Spleen (tissue), 13 donors: ENCODE measurements at places on chromosomes 3 and 15. TPM values are rescaled to one million over a fixed set of nuclear protein-coding genes. Genes with fewer than 3 reads are reported as not detected.

CFAP91 gene
- 58.0 TPM for total RNA-seq

TF gene
- 4.4 TPM for total RNA-seq

PDZRN3 gene
- total RNA-seq, result 2.0 TPM

C15orf62 gene
- total RNA-seq, result not detected

ALDH1A3 gene
- total RNA-seq, result 6.4 TPM

ENTPD3 gene
- total RNA-seq, result 1.7 TPM

ADIPOQ gene
- total RNA-seq, result not detected

LSMEM2 gene
- not detected for total RNA-seq

GRCh38 chr15:39459548-39459947, 121.3 kb upstream of the THBS1 start:
- no peak overlapping the region for H3K4me3 ChIP-seq
- no peaks in the 10 kb centered on the region for H3K36me3 ChIP-seq
- no peak overlapping the region for H3K27ac ChIP-seq
- no peaks in the 10 kb centered on the region for H3K4me1 ChIP-seq
- no peak for DNase-seq
- H3K27me3 ChIP-seq, result no peaks in the 10 kb centered on the region

- DNase-seq, result no peak
- no peak overlapping the region for H3K4me3 ChIP-seq
- no peak overlapping the region for H3K27ac ChIP-seq
- H3K4me1 ChIP-seq, result no peaks in the 10 kb centered on the region
- H3K27me3 ChIP-seq, result no peaks in the 10 kb centered on the region
Measured at GRCh38 chr3:129291236-129291886, 12.7 kb downstream of the HMCES start.

- no peak overlapping the region for H3K27ac ChIP-seq
- H3K27me3 ChIP-seq, result no peaks in the 10 kb centered on the region
Measured at GRCh38 chr15:57205996-57206395, 170.3 kb upstream of the CGNL1 start.

DNA sequence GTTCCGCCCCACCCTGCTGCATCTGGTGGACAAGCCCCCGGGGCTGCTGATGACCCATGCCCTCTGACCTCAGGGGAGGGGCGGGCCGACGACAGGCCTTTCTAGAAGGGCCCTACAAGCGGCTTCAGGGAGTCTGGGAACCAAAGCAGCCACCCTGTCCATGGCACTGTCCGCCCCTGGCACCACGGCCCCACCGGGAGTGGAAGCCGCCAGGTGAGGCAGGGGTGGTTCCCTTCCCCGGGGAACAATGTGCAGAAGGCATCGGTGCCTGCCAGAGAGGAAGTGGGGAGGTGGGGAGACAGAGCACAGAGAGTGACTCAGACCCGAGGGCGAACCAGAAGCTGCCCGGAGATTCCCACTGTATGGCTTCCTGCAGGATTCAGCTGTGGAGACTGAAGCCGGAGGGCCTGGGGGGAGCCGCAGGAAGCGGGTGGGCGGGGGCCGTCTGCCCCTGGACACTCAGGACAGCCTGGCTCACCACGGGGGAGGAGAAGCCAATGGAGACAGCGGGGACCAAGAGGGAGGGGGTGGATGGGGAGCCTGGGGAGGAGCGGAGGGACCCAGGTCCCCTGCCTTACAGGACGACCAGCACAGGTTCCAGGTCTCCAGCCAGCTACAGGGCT, 134.0 kb downstream of the TPRA1 start:
- peaks cover 24% of the 10 kb centered on the region for H3K4me1 ChIP-seq
- no peaks in the 10 kb centered on the region for H3K36me3 ChIP-seq
- DNase-seq, result peak; percentile 61
- no peak overlapping the region for H3K27ac ChIP-seq
- peaks cover 88% of the 10 kb centered on the region for H3K27me3 ChIP-seq

- H3K4me3 ChIP-seq, result no peak overlapping the region
- no peak overlapping the region for H3K27ac ChIP-seq
- no peaks in the 10 kb centered on the region for H3K36me3 ChIP-seq
- DNase-seq, result no peak
Measured at GRCh38 chr3:143135150-143135549, 15.6 kb downstream of the CHST2 start.

DNA sequence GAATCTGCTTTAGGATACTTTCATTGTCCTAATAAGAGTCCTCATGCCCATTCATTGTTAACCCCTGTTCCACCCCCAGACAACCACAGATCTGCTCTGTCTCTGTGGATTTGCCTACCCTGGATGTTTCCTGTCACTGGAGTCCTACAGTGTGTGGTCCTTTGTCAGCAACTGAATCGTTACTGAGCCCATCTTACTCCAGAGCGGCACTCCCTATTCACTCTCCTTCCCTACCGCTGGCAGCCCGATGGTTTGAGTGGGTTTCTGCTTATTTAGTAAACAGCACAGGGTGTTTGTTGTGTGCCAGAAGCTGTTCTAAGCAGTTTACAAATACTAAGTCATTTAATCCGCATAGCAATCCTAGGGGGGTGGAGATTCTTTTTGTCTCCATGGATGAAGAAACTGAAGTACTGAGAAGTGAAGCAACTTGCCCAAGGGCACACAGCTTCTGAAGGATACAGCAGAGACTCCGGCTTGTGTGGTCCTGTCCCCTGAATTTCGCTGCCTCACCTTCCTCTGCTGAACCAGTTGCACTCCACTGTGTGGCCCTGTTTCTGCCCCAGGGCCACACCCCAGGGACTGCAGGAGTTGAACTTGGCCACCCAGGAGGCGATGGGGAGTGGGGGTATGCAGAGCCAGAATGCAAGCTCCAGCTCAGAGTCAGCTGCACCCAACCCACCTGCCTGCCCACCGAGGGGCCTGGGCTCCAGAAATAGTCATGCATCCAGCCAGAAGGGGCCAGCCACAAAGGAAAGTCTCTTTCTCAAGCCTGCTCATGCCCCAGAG, 56.5 kb upstream of the SLC6A1 start:
- H3K4me3 ChIP-seq, result no peak overlapping the region
- H3K27me3 ChIP-seq, result no peaks in the 10 kb centered on the region
- H3K27ac ChIP-seq, result no peak overlapping the region
- H3K36me3 ChIP-seq, result no peaks in the 10 kb centered on the region
- DNase-seq, result peak; percentile 28
- H3K4me1 ChIP-seq, result no peaks in the 10 kb centered on the region

GRCh38 chr3:49535971-49536874, 18.1 kb upstream of the BSN start:
- H3K27me3 ChIP-seq, result no peaks in the 10 kb centered on the region
- H3K36me3 ChIP-seq, result peaks cover 21% of the 10 kb centered on the region
- H3K4me3 ChIP-seq, result no peak overlapping the region
- H3K27ac ChIP-seq, result no peak overlapping the region
- no peak for DNase-seq

DNA sequence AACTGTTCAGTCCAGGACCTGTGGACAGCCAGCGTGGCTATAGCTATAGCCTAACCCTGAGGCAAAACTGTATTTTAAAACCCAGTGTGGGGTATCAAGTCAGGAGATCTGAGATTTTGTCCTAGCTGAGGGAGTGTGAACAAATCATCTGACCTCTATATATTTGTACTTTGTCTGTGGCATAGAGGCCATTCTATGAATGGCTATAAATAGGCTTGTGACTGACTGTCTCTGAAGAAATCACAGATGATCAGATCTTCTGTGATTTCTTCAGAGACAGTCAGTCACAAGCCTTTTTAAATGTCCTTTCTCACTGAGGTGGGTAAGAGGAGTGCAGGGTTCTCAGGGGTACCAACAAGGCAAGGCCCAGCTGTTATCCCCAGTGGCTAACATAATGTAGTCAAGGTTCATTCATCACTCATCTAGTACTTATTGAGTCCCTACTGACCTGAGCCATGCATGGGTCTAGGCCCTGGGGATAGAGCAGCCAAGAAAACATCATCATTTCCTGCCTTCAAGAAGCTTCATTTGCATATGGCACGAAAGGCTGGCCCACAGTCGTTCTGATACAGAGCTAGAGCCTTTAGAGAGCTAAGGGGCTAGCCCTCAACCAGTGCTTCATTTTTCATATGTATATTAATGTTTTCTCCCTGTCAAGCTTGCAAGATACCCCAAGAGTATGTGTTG, 53.3 kb downstream of the TIPARP start:
- H3K4me3 ChIP-seq, result no peak overlapping the region
- H3K4me1 ChIP-seq, result no peaks in the 10 kb centered on the region
- no peaks in the 10 kb centered on the region for H3K36me3 ChIP-seq
- H3K27ac ChIP-seq, result no peak overlapping the region

- no peak for DNase-seq
- no peaks in the 10 kb centered on the region for H3K27me3 ChIP-seq
- H3K36me3 ChIP-seq, result no peaks in the 10 kb centered on the region
- no peak overlapping the region for H3K27ac ChIP-seq
Measured at GRCh38 chr3:146888176-146888575, 283.0 kb upstream of the PLSCR5 start.
